ENCODE measurements at places on chromosomes 5 and 9.

DNA sequence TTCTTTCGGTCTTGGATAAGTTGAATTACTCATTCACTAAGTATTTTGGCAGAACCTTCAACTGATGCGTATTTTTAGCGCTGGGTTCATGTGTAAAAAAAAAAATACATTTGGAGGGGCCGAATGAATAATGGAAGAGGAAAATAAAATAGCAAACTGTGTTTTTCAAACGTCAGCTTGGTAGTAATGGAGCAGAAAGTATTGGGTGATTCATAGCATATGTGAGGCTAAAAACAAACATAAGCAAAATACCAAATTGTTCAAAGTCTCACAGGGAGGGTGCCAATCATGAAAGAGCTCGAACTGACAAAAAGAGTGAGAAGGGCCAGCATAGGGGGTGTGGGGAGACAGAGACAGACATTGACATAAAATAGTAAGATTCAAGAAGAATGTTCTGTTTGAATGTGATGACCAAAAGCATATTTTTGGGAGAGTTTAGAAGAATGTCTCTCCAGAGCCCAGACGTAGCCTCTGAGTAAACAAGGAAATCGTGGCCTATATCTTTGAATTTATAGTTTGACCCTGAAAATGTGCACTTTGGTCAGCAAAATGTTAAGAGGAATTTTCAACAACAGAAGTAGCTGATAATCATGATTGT is 174.9 kb upstream of the HMHB1 start:
- no peak for DNase-seq

GRCh38 chr5:174235221-174236011 is 189.9 kb downstream of the NSG2 start:
- DNase-seq = no peak

GRCh38 chr5:55173687-55174230 is 782 bp upstream of the CDC20B start:
- no peak for DNase-seq

- no peak for DNase-seq
These were observed at the start of gene IL17B for GRCh38 chr5:149379177-149379761. IL17B (minus strand) TSS chr5:149379292; CDS start chr5:149379225, 67 bp downstream.

- DNase-seq = no peak
These were observed 131.2 kb upstream of the ANKH start for GRCh38 chr5:15002791-15003190.

DNA sequence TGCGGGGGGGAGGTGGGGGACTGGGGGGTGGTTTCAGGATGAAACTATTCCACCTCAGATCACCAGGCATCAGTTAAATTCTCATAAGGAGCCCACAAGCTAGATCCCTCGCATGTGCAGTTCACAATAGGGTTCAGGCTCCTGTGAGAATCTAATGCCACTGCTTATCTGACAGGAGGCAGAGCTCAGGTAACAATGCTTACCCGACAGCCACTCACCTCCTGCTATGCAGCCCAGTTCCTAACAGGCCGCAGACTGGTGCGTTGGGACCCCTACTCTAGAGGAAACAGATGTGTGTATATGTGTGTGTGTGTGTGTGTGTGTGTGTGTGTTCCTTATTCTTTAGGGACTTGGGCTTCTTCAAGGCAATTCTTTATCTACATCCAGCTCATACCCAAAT is 352.3 kb upstream of the CCNH start:
- no peak for DNase-seq

DNA sequence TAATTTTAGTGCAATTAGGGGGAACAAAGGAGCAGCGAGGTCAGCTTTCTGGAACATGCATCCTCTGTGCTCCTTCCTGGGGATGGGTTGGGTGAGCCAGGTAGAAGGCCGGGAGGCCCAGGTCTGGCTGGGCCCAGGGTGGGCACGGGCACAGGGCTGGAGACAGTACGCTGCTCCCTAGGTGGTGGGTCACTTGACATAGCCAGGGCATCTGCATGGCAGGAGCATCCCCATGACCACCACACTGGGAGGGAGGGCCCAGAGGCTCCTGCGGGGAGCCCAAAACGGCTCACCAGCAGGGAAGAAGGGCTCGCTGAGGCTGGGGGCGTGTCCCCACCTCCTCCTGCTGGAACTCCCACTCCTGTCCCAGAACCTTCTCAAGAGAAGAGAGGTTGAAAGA is 216.8 kb downstream of the NXNL2 start:
- no peak for DNase-seq

GRCh38 chr5:59521476-59521875 is 372.1 kb downstream of the PDE4D start:
- DNase-seq = no peak

DNA sequence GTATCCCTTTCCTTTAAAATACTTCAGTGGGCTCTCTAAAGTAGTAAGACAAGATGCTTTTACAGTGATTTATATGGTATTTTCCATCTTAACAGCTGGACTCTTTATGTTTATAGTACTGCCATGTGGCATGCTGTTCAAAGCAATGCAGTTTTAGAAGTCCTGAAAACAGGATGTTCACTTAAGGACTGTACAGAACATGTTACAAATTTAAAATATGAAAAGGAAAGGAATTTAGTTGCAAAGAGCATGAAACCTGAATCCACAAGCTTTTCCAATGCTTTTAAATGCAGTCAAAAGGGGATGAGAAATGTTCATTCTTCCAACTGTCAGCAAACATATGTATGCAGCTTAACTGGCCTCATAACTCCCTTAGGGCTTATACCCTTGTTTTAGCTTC is 580.2 kb downstream of the EFNA5 start:
- DNase-seq = no peak

DNA sequence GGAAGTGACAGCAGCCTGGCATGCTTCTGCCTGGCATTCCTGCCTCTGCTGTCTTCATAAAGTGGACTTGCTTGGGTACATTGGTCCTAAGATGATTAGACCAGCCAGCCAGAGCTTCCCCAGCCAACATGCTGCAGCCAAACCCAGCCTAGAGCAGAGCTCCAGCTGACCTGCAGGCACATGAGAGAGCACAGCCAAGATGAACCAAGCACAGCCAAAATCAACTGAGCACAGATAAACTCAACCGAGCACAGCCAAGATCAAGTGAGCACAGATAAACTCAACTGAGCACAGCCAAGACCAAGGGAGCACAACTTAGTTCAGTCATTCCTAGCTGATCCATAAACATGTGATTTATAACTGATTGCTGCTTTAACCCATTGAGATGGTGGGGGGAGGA is 266.5 kb downstream of the MSX2 start:
- DNase-seq = no peak

GRCh38 chr5:118647587-118647986 is 340.8 kb downstream of the DTWD2 start:
- DNase-seq = no peak

DNA sequence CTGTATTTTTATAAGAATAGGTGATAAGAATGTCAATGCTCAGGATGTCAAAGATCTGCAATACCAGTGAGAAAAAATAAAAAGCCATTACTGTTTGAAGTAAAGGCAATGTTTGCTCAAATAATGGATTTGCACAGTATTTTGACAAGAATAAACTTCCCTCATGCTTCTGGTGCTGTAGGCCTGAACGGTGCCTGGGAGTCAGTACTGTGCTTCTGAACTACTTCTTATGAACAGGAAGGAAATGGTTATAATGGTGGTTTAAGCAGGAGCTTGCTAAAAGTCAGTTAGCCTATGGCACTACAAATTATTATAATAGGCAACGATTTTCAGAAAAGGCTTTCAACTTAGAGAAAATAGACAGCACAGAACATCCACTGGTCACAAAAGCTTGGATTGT is 548.3 kb upstream of the CDH18 start:
- no peak for DNase-seq

GRCh38 chr9:98168941-98169488 is 23.4 kb downstream of the CORO2A start:
- DNase-seq = no peak

DNA sequence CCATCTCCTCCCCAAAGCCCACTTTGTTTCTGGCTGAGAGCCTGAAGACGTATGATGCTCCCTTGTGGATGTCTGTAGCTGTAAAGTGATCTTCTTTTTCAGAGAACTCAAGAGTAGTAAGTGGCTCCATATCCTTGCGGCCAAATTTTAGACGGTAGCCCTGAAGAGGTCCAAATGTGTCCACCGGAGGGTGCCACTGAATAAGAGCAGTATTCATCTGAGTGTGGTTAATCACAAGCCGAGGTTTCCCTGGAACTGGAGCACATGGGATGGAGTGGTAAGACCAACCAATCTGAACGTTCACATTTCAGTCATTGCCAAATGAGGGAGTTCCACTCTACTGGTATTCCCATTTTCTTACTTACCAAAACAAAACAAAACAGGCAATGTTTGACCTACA is 686.5 kb upstream of the DMAC1 start:
- no peak for DNase-seq

GRCh38 chr9:28396058-28396457 is 822.8 kb upstream of the C9orf72 start:
- no peak for DNase-seq

- no peak for DNase-seq
These were observed 9.2 kb upstream of the SHROOM1 start for GRCh38 chr5:132839426-132840301.

GRCh38 chr9:100586093-100586492 is 8.2 kb downstream of the CAVIN4 start:
- DNase-seq = no peak

GRCh38 chr5:53965459-53965858 is 344.9 kb downstream of the ARL15 start:
- no peak for DNase-seq

- DNase-seq = no peak
These were observed 78.7 kb upstream of the SAP30L start for GRCh38 chr5:154367101-154367500.

DNA sequence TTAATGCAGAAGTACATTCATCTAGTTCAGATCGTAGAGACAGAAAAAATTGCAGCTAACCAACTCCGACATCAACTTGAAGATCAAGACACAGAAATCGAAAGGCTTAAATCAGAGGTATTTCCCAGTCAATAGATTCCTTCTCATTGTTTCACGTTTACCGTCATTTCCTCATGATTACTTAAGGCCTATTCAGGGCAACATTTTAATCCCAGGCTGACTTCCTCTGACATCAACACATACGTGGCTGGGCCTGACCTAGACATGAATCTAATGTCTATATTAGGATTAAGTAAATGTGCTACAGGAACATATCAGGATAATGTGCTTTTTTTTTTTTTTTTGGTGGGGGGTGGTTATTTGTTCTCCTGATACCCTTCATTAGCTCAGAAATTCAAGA is 107.9 kb downstream of the RASGRF2 start:
- no peak for DNase-seq

DNA sequence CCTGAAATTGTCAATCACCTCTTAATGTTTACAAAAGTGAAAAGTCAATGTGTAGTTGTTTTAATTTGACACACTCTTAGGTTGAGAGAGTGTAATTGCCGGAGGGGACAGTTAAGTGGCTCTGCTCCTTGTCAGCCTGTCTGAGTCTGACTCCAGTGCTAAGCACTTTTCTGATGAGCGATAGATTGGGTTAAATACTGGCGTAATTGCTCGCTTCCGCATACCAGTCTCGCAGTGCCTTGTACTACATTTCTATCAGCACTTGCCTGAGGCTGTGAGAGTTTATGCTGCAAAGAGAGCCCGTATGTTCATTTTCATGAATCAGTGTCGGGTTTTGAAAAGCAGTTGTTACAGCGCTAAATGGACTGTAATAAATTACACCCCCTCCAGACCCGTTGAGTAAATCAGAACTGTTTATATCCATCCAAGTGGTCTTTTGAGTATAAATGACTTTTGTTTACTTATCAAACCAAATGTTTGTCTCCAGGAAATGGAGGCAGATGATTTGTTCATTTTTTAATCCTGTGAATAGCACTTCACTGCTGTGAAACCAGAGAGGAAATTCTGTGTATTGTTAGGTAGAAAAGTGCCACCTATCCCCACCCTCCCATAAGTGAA is 41.0 kb upstream of the DMRT3 start:
- no peak for DNase-seq

- DNase-seq = no peak
These were observed 21.0 kb upstream of the NSMF start for GRCh38 chr9:137479892-137480685.

DNA sequence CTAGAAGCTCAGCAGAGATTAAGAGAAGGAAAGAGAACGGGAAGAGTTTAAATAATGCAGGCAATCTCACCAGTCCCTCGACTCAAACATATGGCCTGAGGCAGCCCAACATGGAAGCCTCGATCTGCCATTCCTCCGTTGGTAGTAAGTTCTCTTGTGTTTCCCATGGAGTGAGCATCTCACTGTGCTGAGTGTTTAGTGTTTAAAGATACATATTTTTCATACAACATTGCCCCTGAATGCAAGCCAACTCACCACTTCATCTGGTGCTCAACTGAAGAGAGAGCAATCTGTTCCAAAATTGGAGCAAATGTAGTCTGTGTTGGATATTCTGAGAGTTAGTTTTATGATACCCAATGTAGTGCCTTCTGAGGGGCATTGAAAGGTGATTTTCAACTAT is 171.5 kb upstream of the ATP10B start:
- no peak for DNase-seq

- no peak for DNase-seq
These were observed 31.7 kb upstream of the CEP72 start for GRCh38 chr5:580436-580835.

GRCh38 chr9:113705306-113705927 is 170.7 kb upstream of the ZNF618 start:
- DNase-seq = no peak

GRCh38 chr9:81879501-81879916 is 48.7 kb upstream of the SPATA31D4 start:
- DNase-seq = no peak

- DNase-seq = no peak
These were observed 154.2 kb upstream of the HMHB1 start for GRCh38 chr5:143657647-143658285.

GRCh38 chr5:36052538-36052937 is 14.1 kb downstream of the UGT3A2 start:
- no peak for DNase-seq

DNA sequence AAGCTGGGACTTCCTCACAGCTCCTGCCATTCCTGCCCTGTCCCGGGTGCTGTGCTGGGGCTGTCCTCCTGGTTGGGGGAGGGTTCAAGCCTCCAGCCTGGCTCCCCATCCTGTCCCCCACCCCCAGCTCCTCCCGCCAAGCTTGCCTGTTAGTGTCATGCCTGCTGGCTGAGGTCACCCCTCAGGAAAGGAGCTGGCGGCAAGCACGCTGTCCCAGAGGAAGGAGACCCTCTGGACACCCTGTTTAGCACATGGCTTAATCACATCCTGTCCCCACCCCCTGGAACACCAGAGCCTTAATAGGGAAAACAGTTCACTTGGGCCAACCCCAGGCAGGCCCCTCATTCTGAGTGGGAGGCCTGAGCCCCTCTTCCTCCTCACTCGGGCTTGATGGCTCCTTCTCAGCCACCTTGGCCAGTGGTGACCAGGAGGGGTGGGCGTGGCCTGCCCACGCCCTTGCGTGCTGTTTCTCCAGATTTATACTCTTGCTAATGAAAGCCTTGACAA is 9.2 kb upstream of the PHYHD1 start:
- DNase-seq = no peak

- no peak for DNase-seq
These were observed 81.1 kb downstream of the EGFLAM start for GRCh38 chr5:38339446-38339845.

- no peak for DNase-seq
These were observed 214.9 kb downstream of the ADAMTSL1 start for GRCh38 chr9:18688581-18689565.

Measured in Panc1 (cell line).